ENCODE measurements at places on chromosomes 6 and 20.

GRCh38 chr6:126788861-126789365, 329.6 kb upstream of the RSPO3 start:
- peak; percentile 39 for DNase-seq

DNA sequence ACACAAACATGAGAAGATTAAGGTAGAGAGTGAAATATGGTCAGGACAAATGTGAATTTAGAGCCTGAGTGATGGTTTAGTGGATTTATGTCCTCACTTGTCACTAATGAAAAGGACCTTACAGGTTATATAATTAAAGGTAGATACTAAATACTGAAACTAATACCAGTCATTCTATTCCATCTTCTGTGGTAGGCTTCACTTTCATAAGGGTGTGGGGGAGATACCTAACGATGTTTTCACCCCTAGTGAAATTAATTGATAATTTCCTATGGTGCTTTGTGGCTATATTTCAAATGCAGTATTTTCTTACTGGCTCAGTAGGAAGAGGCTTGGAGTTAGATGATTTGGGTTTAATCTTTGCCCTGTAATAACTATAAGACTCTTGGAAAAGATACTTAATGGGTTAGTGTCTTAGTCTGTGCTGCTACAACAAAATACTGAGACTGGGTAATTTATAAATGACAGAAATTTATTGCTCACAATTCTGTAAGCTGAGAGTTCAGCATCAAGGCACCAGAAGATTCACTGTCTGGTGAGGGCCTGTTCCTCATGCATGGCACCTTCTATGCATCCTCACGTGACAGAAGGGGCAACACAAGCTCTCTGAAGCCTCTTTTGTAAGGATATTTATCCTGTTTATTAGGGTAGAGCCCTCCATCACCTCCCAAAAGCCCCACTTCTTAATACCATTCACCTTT, 21.3 kb downstream of the RNF217 start:
- no peak for DNase-seq

DNA sequence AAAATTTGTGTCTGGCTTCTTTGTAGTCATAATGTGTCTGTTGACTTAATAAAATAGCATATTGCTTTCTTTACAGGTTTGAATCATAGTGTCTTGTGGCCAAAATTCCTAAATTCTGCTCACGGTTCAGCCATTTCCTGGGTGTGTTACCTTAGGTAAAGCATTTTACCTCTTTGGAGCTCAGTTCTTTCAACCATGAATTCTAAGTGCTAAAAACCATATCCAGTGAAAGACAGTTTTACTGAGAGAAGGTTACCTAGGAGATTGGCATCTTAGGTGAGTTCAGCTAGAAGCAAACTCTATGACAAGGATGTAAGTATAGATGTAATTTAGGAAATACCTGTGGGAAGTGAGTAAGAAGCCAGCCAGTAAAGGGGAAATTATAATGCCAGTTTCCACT, 20.7 kb downstream of the CRYBG1 start:
- no peak for DNase-seq

GRCh38 chr6:7747901-7748504, 22.1 kb downstream of the BMP6 start:
- DNase-seq, result no peak

- DNase-seq, result no peak
Observed at GRCh38 chr6:43780941-43781928, 11.2 kb downstream of the VEGFA start.

Data from AG20443 (cell line).